ENCODE measurements at places on chromosomes 5 and 9.
A peak's percentile ranks its signal among the peaks of the same experiment; 100 is the strongest.

- no peak for DNase-seq
Measured at GRCh38 chr9:89339807-89340206, 21.5 kb downstream of the SECISBP2 start.

- DNase-seq = peak; percentile 56
Measured at GRCh38 chr9:116494815-116495634, 192.1 kb upstream of the TRIM32 start.

GRCh38 chr5:15023266-15023665, 151.7 kb upstream of the ANKH start:
- DNase-seq = no peak

GRCh38 chr5:5066276-5067186, 73.6 kb upstream of the ADAMTS16 start:
- no peak for DNase-seq

DNA sequence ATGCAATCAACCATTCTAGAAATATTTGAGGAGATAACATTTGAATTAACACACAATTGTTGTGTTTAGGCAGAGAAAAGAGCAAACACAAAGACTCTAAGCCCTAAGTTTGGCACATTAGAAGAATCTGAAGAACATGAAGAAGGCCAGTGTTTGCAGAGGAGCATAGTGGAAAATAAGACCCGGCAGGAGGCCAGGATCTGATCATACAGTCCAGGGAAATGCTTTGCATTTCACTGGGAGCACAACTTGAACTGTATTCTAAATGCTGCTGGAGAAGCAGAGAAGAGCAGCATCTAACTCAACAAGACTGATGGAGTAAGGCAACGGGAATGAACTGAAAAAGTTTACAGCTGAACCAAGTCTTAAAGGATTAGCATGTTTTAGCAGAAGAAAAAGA, 463.4 kb downstream of the ZNF608 start:
- no peak for DNase-seq

DNA sequence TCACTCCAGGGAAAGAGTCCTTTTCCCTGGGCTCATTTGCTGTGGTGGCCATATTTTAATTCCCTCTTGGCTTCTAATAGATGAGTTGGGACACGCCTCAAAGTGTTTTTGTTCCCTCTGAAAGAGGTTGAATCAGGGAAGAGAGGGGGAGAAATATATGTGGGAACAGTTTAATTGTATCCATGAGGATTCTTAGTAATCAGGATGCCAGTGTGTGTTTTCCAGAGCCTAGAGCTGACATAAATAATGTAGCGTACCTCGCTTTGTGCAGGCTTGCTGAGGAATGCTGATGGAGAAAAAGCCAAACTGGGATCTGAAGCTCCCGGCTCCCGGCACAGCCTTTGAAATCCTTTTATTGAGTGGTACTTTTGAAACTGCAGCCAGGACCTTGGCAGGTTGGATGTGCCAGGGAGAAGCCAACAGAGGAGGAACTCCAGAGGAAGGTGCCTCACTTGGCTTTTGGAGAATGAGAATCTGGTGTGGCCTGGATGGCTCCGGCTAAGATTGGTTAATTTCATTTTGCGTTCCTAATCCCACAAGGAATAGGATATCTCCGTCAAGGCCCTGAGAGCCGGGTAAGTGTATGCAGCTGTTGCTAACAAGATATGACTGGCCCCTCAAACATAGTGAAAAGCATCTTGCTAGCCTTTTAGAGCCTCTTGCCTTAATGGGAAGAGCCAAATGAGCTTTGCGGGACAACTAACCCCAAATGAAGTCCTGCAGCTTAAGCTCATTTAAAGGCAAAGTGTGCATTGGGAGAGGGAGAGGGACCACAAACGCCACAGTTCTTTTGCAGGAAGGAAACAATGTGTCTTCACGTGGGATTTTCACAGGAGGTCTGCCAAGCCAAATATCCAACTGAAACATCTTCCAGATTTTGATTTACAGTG, 471.1 kb upstream of the WWC1 start:
- no peak for DNase-seq

DNA sequence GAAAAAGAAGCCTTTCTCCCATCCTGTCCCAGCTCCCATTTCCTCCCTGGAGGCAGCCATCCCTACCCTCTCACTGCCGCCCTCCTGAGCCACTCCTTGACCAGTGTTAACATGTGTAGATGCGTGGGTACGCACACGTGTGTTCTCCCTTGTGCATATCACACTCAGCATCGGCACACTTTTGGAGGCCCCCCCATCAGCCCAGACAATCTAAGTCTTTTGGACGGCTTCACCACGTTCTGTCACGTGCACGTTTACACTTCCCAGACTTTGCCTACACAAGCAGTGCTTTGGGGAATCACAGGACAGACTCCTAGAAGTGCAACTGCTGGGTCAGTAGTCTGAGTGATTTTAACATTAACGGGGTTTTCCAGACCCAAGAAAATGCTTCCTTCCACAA, 18.0 kb downstream of the HRH2 start:
- no peak for DNase-seq

GRCh38 chr5:74851684-74852353, 14.4 kb downstream of the FAM169A start:
- DNase-seq = peak; percentile 4

GRCh38 chr5:52897238-52897614, 91.9 kb upstream of the ITGA2 start:
- no peak for DNase-seq

DNA sequence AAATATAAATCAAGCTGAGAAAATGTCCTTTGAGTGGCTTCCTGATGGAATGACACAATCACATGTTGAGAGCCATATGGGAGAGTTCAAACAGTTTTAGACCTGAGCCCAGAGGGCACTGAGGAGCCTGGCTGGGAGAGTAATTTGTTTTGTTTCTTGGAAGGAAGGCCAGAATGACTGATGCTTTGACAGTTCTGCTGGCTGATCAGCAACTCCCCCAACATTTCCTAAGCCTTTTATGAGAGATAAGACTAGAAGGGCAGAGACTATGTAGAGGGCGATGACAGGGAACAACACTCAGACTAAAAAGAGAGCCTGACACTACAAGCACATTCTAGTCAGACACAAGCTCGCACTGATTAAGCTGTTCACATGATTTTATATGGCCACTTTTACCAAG, 169.2 kb downstream of the COX7C start:
- no peak for DNase-seq

GRCh38 chr5:16755641-16756040, 138.8 kb upstream of the RETREG1 start:
- DNase-seq = no peak

GRCh38 chr5:111511831-111512374, 432 bp downstream of the STARD4 start:
- DNase-seq = no peak

DNA sequence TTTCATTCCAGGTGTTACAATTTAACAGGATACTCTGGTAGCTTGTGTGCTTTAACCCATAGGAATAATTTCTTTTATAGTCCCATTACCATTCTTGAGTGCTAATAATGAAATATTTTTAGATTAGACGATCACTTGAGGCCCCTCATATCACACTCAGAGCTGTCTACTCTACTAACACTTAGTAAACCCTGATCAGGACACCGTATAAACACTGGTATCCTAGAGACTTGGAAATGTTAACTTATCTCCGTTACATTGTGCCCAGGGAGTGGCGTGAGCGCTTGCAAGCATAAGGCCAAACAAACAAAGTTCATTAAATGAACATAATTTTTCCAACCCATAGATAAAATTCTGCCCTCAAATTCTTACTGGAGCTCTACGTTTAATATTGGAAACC, 42.2 kb upstream of the RFX3 start:
- no peak for DNase-seq

GRCh38 chr9:38370176-38370575, 22.3 kb upstream of the ALDH1B1 start:
- DNase-seq = no peak

GRCh38 chr9:129252937-129253802, 75.1 kb upstream of the IER5L start:
- no peak for DNase-seq

GRCh38 chr5:147751156-147751830, 31.2 kb downstream of the JAKMIP2 start:
- DNase-seq = no peak

DNA sequence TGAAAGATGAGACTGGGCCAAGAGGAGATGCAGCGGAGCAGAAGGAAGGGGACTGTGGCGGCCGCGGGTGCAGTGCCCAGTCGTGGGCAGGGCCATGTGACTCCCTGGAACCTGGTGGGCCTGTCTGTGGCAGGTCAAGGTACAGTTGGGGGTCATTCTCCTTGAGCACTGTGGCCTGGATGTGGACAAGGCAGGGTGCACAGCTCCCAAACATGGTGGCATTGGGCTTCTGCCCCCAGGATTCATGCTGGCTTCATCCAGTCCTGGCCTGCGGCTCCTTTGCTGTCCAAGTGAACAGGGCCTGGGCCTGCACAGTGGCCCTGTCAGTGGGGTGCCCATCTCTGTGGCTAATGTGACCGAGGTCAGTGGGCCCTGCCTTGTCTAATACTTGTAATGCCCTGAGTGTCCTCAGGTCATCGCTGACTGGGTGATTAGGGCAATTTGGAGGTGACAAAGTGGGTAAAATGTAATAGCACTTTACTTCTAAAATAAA, 39.9 kb downstream of the CEP72 start:
- no peak for DNase-seq

DNA sequence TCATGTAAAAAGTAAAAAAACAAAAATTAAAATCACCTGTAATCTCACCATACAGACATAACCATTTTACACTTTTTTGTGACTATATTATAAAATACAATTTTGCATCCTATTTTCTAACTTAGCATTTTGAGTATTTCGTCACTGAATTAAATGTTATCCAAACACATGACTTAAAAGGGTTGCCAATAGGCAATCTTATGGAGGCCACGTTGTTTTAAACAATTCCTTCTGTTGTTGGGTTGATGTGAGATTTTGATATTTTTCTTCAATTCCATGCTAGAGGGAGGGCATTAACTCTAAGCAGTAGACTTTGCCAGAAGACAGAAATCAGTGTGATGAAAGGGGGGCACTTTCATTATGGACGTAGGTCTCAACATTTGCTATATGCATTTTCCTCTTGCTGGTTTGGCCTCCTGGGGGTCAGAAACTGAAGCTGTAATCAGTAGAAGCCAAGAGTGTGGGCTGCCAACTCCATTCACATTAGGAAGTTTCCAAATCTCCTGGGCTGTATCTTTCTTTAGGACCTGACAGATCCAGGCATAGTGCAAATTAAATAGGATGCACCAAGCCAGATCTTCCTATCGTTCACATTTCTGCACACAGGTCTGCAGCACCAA, 614.2 kb upstream of the CLINT1 start:
- no peak for DNase-seq

DNA sequence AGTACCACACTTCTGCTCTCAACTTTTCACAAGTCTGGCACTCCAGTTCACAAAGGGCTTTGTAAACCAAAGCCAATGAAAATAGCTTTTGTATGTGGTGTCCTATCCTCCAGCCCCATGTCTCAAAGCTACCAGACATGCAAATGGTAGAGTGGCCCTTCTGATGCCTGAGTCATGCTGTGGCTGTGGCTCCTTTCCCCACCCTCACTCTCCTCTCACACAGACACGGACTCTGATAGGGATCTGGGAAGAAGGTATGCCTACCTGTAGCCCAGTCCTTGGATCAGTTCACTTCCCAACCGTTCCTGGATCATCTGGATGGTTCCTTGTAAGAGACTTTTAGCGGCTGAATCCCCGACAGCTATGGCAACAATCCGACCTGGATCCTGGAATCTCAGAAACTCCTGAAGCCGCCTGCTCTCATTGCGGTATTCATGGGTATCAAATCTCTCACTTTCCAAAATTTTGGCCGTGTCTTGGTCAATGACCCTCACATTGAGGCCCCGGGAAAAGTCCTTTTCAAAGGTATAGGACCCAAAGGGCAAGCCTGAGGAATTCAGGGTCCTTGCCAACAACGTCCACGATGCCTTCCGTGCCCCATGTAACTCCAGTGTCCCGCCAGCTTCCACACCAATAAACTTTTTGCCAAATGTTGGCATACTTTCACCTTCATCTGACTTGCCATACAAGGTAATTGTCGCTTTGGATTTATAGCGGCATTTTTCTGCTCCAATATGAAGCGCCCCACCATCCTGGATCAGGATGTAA, 23.4 kb downstream of the CEMIP2 start:
- DNase-seq = no peak

DNA sequence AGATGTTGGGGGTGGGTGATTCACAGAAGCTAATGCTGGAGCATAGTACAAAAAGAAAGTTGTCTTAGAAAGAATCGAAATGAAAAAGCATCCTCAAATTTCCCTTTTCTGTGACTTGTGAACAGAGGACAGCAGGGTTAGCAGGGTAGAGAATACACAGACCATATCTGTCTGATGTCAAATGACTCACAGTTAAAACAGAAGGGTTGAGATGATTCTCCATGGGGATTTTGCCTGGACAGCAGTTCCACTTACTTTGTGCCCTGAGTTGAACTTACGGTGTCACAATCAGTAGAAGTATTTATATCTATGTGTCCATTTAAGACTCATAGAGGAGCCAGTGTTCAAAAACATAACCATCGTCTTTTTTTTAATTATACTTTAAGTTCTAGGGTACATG, 801.6 kb downstream of the KCTD16 start:
- no peak for DNase-seq
